CD4-positive, alpha-beta T cell treated with Interferon alpha-2 for 1 hour (primary cell): ENCODE measurements at places on chromosomes 4 and X.
A peak's percentile ranks its signal among the peaks of the same experiment; 100 is the strongest.

DNA sequence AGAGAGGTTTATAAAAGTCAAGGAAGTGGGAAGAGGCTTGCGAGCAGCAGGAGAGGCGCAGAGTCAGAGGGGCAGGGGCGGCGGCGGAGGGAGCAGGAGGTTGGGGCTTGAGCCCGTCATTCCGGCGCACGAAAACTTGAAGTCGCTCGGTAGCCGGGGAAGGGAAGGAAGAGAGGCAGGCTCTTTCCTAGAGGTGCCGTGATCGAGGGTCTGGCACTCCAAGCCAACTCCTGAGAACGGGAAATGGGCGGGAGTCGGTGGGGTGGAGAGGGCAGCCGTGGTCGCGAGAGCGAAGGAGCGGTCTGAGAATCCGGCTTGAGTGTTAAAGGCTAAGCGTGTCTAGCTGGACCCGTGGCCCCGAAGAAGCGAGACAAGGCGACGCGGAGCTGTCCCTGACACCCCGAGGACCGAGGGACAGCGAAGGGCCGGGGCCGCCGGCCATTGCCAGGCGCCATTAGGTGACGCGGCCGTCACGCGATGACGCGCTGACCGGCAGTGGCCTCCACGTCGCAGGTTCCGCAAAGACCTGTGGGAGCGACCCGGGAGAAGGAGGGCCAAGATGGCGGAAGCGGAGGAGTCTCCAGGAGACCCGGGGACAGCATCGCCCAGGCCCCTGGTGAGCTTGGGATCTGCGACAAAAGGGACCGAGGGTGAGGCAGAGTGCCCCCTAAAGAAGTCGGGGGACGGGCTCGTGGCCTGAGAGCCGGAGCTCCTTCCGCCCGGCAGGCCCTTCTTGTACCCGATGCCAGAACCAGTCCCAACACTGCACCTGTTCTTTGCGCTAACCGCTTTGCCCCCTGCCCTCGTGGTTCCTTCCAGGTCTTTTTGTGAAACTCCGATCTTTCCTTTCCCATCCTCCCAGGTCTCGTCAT, at the start of gene YIPF6:
YIPF6 (plus strand) TSS at position 544 of the 872 bp plus-strand sequence; CDS start at position 560, 16 bp downstream.
- peak; percentile 69 for DNase-seq

DNA sequence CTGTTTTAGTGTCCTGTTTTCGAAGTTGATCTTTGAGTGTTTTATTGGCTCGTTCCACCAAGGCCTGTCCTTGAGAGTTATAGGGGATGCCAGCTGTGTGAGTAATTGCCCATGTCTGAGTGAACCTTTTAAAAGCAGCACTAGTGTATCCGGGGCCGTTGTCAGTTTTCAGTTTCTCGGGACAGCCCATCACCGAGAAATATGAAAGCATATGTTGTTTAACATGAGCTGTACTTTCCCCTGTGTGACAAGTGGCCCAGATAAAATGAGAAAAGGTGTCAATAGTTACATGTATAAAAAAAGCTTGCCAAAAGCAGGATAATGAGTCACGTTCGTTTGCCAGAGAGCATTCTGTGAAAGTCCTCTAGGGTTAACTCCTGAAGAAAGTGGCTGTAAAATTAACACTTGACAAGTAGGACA, 48.6 kb upstream of the RASSF6 start:
- DNase-seq: no peak

DNA sequence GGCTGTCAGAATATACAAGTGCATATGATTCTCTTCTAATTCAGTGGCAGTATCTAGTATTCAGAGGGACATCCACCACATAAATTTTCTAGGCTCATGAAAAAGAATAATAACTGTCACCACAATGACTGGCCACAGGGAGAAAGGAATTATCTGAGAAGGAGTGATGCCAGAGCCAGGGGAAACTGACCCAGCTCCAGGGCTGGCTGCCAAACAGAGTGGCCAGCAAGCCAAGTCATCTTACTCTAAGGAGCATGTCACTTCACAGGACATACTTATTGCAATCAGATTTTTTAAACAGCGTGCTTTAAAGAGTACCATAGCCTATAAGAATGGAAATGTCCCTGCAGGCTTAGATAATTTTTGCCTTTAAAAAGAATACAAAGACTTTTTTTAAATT, 5.8 kb upstream of the SEPTIN11 start:
- DNase-seq: no peak

GRCh38 chrX:123859409-123859845, 426 bp upstream of the XIAP start:
- no peak for DNase-seq

DNA sequence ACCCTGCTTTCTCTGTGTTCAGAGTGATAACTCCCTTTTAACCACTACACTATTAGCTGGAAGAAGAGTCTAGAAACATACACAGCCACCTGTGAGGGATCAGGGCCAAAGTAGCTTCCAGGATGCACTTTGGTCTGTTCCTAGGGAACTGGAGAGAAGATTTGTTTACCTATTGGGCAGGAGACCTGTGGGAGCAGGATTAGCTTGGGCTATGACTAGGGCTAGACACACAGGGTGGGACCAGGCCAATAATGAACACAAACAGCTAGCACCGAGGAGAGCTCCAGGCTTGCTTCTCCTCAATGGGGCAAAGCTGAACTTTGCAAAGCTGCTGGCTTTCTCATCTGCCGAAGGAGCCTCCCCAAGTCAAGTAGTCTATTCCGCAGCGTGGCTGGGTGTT, 24.4 kb upstream of the MAP7D3 start:
- no peak for DNase-seq

DNA sequence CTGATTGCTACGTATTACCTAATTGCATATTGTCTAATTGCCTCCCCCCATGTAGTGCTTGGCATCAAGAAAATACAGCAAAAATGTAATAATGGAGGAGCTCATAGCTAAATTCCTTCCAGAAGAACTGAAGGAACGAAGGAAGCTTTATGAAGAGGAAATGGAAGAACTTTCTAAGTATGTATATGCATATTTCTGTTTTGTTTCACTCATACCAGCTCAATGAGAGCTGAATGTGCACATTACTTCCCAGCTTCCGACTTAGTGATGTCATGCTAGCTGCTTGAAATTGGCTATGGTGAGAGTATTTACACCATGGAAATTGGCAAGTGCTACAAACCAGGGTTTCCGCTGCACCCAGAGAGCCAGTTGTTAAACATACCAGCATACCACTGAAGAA, 34.7 kb downstream of the LONRF3 start:
- no peak for DNase-seq

GRCh38 chr4:6727081-6727942, 11.3 kb downstream of the BLOC1S4 start:
- no peak for DNase-seq

GRCh38 chr4:139083607-139083955, 68.0 kb downstream of the NOCT start:
- DNase-seq: no peak

GRCh38 chr4:8866421-8866820, 5.2 kb downstream of the HMX1 start:
- no peak for DNase-seq

GRCh38 chrX:100643956-100644860, at the start of gene SRPX2:
SRPX2 (plus strand) TSS chrX:100644199; CDS start chrX:100646323, 2,124 bp downstream.
- DNase-seq: no peak

- no peak for DNase-seq
These were observed 61.8 kb downstream of the SMARCA5 start for GRCh38 chr4:143575331-143575730.

- no peak for DNase-seq
These were observed 135.9 kb downstream of the SLC4A4 start for GRCh38 chr4:71474731-71475130.

DNA sequence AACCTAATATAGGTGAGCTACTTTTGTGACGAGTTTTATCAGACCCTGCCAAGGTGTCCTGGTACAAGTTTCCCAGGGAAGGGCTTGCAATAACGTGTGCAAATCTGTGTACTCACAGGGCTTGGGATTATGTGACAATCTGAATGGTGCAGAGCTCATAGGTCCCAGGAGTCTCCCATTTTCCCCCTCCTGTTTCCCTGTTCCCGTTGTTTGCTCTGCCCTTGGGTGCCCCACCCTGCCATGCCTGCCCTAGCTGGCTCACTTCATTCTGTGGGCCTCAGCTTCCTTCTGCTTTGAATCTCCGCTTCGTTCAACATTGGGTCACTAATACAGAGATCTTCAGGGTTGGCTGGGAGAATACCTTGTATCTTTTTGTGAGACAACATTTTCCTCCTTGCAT, 90.3 kb upstream of the HPF1 start:
- no peak for DNase-seq

DNA sequence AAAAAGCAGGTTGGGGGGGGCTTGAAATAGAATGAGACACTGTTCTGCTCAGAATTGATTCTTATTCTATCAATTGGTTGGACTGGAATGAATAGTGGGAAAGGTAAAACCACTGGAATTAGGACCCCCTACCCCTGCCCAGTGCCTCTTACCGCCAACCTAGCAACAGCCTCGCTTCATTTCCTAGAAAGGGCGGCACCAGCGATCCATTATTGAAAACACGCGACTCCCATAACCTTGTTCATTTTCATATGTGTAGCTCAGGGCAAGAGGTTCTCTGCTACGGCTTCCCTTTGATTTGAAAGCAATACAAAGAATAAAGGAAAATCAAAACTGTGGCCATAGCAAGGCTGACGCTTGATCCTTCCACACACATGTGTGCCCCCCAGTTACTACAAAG, 33.7 kb downstream of the IDS start:
- no peak for DNase-seq

DNA sequence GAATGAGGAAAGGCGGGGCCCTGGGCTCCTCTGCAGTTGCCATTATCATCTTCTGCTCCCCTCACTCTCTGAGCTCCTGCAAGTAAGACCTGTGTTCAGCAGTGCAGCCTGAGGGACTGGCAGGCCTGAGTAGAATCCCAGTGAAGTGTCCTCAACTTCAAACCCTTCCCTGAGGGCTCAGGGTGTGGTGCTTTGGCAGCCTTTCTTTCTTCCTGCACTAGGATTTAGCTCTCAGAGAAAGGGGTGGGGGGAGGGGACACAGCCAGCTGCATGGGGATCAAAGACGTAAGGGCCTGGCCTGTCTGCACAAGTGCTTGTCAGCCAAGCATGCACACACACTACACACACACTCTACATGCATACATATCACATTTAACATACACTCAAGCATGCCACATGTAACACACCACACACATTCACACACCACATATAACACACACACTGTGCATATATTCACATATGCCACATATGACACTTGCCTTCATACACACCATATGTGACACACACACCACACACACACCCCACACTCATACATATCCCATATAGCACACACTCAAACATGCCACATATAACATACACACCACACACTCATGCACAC, 223.4 kb upstream of the RPL34 start:
- no peak for DNase-seq

DNA sequence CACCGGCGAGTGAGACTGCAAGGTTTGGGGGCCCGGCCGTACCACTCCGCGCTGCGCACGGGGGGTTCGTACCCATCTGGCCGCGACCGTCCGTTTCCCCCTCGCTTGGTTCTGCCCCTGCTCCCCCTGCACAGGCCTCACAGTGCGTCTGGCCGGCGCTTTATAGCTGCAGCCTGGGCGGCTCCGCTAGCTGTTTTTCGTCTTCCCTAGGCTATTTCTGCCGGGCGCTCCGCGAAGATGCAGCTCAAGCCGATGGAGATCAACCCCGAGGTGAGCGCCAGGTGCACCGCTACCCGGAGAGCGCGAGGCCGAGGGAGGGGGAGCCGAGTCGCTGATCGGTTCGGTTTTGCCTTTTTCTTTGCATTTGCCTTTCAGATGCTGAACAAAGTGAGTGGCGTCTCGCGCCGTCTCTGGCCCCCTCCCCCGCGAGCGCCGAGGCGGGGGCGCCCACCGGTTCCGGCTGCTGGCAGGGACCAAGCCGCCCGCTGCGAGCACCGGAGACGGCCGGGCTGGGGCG, at the start of gene UCHL1:
UCHL1 (plus strand) TSS at position 189 of the 517 bp plus-strand sequence; CDS start at position 238, 49 bp downstream.
- DNase-seq: no peak

- DNase-seq: no peak
These were observed 311.1 kb downstream of the INPP4B start for GRCh38 chr4:142535009-142535408.

DNA sequence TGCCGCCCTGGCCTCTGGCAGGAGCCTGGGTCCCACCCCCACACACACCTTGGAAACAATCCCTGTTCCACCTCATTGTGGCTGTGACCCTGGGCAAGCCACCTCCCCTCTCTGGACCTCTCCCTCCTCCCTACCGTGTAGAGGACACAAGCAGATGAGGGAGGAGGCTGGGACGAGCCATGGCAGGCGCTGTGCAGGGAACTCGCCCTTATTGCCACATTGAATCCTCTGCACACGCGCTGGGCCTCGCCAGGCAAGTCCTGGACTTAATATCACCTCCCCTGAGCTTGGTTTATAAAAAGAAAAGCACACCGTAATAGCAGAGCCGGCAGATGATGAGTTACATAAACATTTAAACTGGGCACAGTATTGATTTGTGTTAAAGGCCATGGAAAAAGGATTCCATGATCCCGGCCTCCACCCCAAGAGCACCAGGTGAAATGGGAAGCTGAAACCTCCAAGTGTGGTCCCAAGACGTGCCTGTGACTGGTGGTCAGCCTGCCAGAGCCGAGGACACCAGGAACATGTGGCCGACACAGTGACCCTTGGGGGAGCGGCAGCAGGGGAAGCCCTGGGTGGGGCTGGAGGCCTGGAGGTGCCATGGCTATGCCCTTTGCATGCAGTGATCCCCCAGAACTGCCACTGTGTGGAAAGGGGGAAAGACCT, 81.1 kb downstream of the PPP2R2C start:
- no peak for DNase-seq

GRCh38 chr4:52299120-52299519, 248.0 kb downstream of the SPATA18 start:
- no peak for DNase-seq

- DNase-seq: peak; percentile 29
These were observed 115.0 kb downstream of the SMIM20 start for GRCh38 chr4:26028793-26029567.

- no peak for DNase-seq
These were observed at the start of gene CLDN22 for GRCh38 chr4:183320211-183321059. CLDN22 (minus strand) TSS chr4:183320276; CDS start chr4:183320218, 58 bp downstream.

GRCh38 chr4:82823062-82823461, 24.5 kb upstream of the SCD5 start:
- no peak for DNase-seq

- no peak for DNase-seq
These were observed 89.3 kb upstream of the NEIL3 start for GRCh38 chr4:177220376-177220775.
